ENCODE measurements at places on chromosomes 2 and 18. TPM values are rescaled to one million over a fixed set of nuclear protein-coding genes. Genes with fewer than 3 reads are reported as not detected.

FECH gene
- total RNA-seq: 75.7 TPM

TRPM8 gene
- total RNA-seq: 0.48 TPM

GPR39 gene
- 14.1 TPM for total RNA-seq

CHRNG gene
- total RNA-seq: not detected

E2F6 gene
- 13.4 TPM for total RNA-seq

ARHGEF33 gene
- total RNA-seq: 1.4 TPM

ACTR2 gene
- total RNA-seq: 246 TPM

Measured in PC-9 (cell line).